ENCODE measurements at places on chromosomes 11 and 22. TPM values are rescaled to one million over a fixed set of nuclear protein-coding genes. Genes with fewer than 3 reads are reported as not detected.

APOA4 gene
- total RNA-seq, result not detected

LIF gene
- 1.5 TPM for total RNA-seq

BTG4 gene
- total RNA-seq, result not detected

OR52D1 gene
- not detected for total RNA-seq

IL17REL gene
- not detected for total RNA-seq

MPZL2 gene
- total RNA-seq, result not detected

NRGN gene
- total RNA-seq, result 1.4 TPM

TBX1 gene
- not detected for total RNA-seq

SMIM38 gene
- total RNA-seq, result under 0.01 TPM

TMEM191B gene
- total RNA-seq, result 0.39 TPM

BLID gene
- 46.5 TPM for total RNA-seq

LTO1 gene
- 22.3 TPM for total RNA-seq

PTPRCAP gene
- total RNA-seq, result 1.1 TPM

THY1 gene
- total RNA-seq, result 8.2 TPM

Measured in subcutaneous preadipocyte (primary cell).